Fibroblast of skin of left biceps (primary cell): ENCODE measurements at places on chromosomes 13 and 19.

- DNase-seq, result no peak
Observed at GRCh38 chr19:44757735-44758505, 9.4 kb downstream of the BCL3 start.

DNA sequence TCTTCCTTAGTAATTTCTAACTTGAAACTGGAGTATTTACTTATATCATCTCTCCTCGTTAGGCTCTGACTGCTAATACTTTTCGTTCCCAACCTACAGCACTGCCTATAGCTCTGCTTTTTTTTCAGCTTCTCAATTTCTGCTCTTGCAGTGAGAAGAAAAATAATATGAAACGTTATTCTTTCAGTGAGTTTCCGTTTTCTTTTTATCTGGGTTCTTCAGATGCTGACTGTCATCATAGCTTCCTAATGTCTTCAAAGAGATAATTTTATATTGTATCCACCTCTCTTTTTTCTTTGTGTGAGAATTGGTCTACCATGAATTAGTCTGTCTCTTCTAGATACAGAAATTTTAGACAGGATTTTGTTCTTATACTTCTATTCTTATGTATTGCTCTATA lies 454.9 kb downstream of the LMO7 start:
- no peak for DNase-seq

GRCh38 chr13:87497426-87497825 lies 173.7 kb upstream of the SLITRK5 start:
- DNase-seq, result no peak

GRCh38 chr13:84821261-84821660 lies 939.0 kb upstream of the SLITRK1 start:
- no peak for DNase-seq

DNA sequence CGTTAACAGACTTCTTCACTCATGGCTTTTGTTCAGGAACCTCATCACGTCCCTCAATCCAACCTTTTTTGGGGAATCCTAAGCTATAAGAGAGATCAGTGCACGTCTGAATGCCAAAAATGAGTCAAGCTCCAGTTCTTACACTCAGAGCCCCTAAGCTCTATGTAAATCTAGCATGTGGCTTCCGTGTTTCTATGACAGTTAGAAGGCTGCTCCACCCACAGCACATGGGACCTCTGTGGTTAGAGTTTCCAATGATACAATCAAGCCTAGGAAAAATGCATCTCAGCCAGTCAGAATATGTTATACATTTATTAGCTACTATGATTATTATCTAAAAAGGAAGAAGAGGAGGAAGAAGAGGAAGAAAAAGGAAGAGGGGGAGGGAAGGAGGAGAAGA lies 135.9 kb downstream of the ENOX1 start:
- DNase-seq, result no peak

DNA sequence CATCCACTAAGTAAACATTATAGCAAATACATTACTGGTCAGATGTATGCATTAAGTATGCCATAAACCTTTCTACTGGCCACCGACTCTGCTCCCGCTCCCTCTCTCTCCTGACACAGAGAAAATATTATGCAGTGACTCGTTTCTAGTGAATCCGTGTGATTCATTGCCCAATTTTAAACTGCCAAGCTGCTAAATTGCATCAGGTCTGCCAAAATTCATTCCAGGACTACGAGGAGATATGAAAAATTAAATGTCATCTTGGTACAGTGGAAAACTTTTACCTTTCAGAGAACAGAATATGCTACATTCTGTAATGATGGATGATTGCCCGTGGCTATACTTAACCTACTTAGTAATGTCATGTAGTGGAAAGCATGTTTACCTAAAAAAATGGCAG lies 368.8 kb upstream of the TSHZ3 start:
- DNase-seq, result peak; percentile 31

- DNase-seq, result no peak
Observed at GRCh38 chr13:73223372-73223781, 164.6 kb downstream of the KLF5 start.

DNA sequence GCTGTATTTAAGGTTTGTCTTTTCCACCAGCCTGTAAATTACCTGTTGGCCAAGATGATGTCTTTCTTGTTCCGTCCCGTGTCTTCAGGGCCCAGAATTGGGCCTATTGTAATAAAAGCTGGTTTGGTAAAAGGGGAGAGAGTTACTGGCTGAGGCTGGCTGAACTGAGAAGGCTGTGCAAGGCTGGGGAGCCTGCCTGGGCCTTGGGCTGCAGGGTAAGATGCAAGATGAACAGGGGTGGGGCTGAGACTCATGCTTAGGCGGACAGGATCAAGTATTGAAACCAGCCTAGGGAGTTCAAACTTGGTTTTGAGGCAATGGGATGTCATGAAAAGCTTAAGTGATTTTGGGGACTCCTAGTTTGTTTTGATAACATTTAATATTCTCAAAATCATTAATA lies 142.3 kb downstream of the PCCA start:
- DNase-seq, result no peak

GRCh38 chr19:30046522-30046921 lies 104.5 kb downstream of the URI1 start:
- DNase-seq, result no peak
